ENCODE measurements at places on chromosomes 1 and 21.
A peak's percentile ranks its signal among the peaks of the same experiment; 100 is the strongest.

GRCh38 chr1:210741564-210741963, 392.4 kb downstream of the KCNH1 start:
- no peak for DNase-seq

GRCh38 chr21:43772425-43772821, 3.7 kb downstream of the CSTB start:
- DNase-seq: no peak

- DNase-seq: no peak
Observed at GRCh38 chr21:39601187-39601928, 11.4 kb upstream of the B3GALT5 start.

DNA sequence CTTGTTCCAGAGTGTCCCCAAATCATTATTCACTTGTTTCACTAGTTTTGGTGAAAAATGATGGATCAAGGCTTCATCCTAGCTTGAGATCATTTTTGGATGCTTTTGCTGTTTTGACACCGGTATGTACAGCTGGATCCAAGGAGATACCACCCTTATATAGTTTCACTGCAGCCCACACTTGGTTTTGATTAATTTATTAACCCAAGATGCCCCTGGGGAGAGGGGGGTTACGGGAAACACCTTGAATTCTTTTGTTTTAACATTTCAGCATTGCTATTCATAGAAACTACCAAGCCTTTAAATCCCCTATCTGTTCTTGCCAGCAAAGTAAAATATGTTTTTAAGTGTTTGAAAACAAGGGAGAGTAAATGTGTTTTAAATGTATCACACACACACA, 457.7 kb upstream of the RUNX1 start:
- DNase-seq: no peak

- DNase-seq: no peak
Observed at GRCh38 chr21:43967981-43968380, 44.1 kb upstream of the TRAPPC10 start.

DNA sequence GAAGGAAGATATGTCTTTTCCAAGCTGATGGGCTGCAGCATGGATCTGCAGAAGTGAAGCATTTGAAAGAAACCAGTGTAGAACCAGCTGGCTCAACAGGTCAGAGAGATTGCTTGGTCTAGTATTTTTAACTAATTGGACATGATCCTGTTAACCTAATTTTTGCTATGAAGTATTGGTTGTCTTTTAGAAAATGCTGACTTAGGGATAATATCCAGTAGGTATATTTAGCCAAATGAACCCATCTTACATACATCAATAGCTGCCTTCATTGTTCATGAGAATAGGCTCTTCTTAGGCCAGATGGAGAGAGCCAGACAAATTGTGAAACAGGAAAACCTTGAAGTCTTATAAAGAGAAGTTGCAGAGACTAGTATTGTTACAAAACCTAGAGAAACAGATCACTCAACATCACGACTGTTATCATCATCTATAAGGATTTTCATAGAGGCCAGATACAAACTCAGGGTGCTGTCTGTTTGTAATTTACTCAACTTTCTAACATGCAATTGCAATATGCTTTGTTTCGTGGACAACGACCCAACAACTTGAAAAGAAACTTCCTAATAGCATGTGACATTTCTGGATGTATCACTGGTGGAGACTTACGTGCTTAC, 148.2 kb downstream of the DISC1 start:
- DNase-seq: peak; percentile 66

DNA sequence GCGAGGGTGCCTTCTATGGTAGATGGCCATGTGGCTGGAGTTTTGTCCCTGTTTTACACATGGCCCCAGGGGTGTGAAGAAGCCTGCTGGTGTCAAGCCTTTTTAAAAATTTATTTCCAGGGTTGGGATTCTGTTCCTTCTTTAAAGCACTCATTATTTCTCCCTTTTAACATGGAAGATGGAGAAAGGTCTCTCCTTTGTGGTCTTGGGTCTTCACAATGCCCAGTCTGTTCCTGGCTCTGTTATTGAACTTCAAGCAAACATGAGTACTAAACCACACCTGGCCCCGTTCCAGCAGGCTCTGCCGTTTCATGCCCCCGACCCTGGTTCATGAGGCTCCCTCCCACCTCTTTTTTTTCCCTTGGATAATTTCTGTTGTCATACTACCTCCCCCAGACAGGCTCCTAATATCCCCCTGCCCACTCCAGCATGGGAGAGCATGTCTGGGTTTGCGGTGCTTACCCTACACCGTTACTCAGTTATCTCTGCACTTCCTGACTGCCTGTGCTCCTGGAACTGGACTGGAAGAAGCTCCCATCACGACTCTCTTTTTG, 121.2 kb upstream of the KIAA0040 start:
- no peak for DNase-seq

Data from hematopoietic multipotent progenitor cell treated with erythropoietin and hydrocortisone succinate and interleukin-3 and kit ligand, for 4 days (in vitro differentiated cells).